ENCODE measurements at places on chromosomes 5 and 9.

- no peak for DNase-seq
Observed at GRCh38 chr9:113528811-113529210, 65.3 kb downstream of the RGS3 start.

DNA sequence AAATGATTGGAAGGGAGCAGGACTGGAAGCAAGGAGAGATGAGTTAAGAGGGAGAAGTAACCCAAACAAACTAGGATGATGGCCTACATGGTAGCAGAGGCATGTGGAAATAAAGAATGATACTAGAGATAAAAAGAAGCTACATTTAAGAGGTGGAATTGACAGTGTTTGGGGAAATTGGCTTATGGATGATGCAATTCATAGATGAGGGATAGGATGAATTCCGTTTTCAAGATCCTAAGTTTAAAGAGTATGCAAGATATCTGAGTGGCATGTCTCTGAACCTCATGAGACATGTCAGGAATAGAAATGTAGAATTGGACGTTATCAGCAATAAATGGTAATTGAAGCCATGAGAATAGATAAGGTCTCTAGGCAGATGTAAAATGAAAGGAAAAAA lies 73.6 kb downstream of the RPS23 start:
- DNase-seq = no peak

DNA sequence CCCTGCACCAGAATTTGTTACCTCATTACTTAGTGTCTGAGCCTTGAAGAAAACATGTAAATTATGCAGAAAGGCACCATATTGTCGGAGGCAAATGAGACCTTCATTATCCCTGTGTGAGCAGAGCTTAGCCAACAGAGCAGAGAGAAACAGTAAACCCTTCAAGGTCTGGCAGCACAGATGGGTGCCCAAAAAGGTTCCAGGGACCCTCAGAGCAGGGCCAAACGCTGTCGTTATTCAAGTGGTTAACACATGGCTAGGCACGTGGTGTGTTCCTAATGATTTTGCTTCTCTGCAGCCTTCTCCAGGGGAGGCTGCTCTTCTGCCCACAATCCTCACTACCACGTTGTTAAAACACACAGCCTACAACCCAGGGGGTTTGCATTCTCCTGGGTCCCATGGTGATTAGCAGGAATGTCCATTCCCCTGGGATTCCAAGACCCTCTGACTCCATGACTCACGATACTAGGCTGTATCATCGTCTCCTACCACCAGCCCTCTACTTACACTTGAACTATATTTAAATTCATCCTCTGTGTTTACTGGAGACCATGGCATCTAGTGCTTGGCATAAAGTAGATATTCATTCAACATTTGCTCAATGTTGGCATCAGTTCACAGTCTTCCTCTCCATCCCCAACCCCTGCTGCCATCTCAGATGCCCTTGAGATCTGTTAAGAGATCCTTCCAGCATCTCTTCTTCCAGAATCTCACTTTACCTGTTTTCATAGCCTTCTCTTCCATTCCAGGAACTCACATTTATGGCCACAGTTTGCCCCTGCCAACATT lies 174.5 kb upstream of the RAD23B start:
- DNase-seq = no peak

- DNase-seq = no peak
Observed at GRCh38 chr5:148620696-148621095, 33.6 kb downstream of the HTR4 start.

DNA sequence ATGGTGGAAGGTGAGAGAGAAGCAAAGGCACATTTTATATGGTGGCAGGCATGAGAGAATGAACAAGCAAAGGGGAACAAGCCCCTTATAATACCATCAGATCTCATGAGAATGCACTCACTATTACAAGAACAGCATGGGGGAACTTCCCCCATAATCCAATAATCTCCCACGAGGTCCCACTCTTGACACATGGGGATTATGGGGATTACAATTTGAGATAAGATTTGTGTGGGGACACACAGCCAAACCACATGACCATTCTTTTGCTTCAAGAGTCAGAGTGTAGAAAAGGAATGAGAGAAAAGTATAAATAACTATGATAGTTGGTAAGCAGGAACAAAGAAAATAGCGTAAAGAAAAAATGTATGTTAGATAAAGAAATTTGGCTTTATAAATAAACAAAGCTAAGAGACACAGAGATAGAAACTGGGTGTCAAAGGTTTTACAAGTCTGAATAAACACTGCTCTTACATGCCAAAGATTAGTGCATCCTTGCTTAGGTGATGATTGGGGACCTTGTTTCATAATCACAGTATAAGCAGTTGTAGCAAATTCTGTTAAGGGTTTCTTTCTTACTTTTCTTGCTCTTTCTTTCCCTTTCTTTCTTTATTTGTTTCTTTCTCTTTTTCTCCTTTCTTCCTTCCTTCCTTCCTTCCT lies 91.9 kb upstream of the PAPPA start:
- no peak for DNase-seq

DNA sequence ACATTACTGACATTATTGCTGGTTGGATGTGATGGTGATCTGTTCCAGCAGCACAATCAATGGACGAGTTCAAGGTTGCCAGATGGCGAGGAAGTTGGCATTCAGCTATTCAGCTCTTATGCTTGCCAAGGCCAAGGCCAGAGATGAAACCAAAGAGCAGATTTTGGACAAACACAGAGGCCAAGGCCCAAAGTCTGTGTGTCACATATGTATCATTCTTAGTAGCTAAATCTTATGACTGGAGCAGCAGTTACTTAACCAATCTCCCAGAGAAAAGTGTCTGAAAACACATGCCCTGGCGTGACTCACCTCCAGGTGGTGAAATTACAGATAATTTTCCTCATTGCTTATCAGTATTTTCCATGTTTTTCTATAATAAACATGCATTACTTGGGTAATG lies 189.0 kb upstream of the EGFLAM start:
- no peak for DNase-seq

- DNase-seq = no peak
Observed at GRCh38 chr5:52811067-52811749, 23.5 kb downstream of the ITGA1 start.

Data from NCI-H1436 (cell line).